Anterior cingulate cortex (tissue), 58 donors: ENCODE measurements at places on chromosomes 16 and 17.

DNA sequence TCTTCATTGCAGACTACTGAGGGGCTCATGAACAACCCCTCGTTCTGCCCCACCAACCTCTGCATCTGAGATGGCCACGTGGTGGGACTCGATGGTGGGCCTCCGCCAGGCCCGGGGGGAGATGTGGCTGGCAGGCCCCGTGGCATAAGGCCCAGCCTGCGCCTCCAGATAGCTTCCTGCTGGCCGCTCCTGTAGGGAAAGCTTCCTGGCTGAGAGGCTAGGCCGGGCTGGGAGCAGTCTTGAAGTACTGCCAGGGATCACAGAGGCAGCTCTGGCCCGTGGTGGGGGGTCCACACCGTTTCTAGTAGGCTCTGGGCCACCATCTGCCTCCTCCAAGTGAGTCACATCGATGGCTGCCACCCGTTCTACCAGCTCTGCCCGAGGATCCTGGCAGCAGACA is 7.6 kb downstream of the CAMKK1 start:
- DNase-seq = no peak

DNA sequence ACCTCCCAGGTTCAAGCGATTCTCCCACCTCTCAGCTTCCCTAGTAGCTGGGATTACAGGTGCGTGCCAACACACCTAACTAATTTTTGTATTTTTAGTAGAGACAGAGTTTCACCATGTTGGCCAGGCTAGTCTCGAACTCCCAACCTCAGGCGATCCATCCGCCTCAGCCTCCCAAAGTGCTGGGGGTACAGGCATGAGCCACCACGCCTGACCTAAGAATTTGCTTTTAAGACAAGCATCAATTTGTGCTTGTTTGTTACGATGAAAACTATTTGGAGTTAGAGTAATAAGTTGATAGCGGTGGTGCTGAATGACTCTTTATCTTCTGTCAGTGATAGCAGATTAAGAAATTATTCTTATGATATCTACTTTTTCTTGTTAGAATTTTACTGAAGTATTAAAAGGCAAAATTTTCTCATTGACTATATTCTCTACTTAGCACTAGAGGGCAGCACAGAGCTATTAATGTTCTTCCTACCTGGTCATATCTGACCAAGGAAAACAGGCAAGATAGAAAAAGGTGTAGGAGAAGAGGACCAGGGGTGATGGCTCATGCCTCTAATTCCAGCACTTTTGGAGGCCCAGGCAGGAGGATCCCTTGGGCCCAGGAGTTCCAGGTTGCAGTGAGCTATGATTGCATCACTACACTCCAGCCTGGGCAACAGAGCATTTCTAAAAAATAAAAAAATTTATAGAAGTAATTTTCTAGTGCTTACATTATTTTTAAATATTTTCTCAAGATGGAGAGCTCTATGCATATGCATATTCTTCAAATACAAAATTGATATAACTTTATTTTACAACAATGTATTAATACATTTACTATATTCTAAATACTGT is 24.5 kb downstream of the STXBP4 start:
- DNase-seq = no peak

DNA sequence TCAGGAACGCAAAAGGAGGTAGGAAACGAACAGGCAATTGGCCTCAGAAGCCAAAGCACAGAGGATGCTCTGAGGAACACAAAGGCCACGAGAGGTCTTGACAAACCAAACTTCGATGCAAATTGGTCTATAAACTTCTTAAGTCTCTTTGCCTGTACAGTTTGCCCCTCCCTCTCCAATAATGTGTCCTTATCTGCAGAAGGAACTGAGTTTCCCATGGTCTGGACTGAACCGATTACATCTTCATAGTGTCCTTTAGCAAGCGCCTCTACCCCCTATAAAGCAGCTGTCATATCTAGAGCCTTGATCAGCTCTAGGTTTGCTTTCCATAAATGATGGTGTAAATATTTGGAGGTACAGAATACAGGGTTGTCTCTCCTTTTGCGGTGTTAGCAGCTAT is 3.1 kb upstream of the CDRT4 start:
- no peak for DNase-seq

DNA sequence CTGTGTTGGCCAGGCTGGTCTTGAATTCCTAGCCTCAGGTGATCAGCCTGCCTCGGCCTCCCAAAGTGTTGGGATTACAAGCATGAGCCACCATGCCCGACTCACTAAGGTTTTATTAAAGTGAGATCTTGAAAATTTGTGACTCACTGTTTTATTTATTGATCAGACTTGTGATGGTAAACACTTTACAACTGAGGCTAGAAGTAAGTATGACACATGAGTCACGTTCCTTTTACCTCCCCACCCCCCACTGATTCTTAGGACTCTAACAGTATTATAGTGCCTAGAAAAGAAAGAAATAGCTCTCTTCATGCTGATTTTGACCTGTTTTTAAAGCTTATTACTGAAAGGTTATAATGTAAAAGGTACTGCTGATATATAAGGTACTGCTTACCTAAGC is 160.6 kb downstream of the TANC2 start:
- no peak for DNase-seq

GRCh38 chr16:17212606-17213005 is 258.2 kb downstream of the XYLT1 start:
- DNase-seq = no peak
